Activated CD8-positive, alpha-beta memory T cell treated with anti-CD3 and anti-CD28 coated beads for 24 hours (primary cell): ENCODE measurements at places on chromosomes 3 and 15.

GRCh38 chr3:52216585-52217408 lies 8.6 kb downstream of the TLR9 start:
- peak; percentile 72 for DNase-seq

- peak; percentile 80 for DNase-seq
These were observed 1.2 kb downstream of the KLF13 start for GRCh38 chr15:31327669-31328427.

DNA sequence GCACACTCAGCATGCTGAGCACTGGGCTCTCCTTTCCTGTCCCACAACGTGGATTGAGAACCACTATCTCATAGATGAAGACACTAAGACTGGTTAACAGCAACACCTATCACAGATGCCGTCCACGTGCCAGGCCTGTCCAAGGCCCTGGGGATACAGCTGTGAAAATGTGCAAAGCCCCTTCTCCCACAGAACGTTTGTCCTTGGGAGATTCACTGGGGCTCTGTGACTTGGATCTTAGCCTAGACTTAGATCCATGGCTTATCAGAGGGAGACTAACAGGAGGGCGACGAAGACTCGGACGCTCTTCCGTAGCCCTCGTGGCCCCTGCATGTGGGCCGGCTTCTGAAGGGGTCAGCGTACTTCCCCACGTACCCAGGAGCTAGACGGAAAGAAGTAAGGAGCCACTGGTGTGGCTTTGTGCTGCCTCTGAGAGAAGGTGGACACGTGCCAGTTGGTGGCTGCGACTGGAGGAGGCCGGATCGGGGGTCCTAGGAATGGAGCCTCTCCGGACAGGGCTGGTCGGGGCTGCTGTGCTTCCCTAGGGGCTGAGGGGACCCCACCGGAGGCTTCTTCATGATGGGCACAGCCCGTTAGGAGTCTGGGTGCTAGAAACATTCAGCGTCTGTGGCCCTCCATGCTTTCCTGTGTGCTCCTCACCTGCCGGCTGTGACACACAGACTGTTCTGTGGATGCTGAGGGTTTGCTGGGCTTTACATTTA lies 964 bp downstream of the NRROS start:
- DNase-seq: peak; percentile 77

GRCh38 chr3:19202303-19202702 lies 54.0 kb downstream of the KCNH8 start:
- DNase-seq: no peak

DNA sequence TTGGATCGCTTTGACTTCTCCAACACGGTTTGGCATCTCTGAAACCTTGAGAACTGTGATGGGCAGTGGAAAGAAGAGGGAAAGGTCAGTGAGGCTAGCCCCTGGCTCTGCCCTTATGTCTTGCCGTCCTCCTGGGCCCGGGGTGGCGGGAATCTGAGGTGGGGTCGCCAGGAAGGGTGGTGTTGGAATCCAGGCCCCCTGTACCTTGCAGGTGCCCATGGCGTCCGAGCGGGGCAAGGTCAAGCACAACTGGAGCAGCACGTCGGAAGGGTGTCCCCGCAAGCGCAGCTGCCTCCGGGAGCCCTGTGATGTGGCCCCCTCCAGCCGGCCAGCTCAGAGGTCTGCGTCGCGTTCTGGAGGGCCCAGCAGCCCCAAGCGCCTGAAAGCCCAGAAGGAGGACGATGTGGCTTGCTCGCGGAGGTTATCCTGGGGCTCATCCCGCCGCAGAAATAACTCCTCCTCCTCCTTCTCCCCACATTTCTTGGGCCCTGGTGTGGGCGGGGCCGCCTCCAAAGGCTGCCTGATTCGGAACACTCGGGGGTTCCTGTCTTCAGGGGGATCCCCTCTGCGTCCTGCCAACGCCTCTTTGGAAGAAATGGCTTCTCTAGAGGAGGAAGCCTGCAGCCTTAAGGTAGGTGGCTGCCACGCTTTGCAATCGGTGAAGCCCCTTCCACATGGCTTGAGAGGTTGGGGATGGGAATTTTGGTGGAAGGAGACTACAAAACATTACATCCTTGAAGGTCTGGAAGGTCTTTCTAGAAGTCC lies 907 bp downstream of the TATDN2 start:
- peak; percentile 83 for DNase-seq

DNA sequence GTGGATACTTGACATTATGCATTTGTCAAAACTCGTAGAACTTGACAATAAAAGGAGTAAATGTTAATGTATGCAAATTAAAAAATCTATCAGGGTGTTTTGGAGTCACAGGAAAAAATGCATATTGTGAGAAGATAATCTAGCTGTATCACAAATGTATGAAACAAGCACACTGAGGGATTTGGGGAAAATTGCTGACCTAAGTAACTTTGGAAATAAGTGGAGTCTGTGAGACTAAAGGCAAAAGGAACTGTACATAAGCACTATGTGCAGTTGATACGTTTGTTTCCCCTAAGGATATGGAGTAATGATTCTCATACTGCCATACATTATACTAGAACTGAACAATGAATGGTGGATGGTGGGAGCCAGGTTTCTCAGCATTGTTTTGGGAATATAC lies 43.2 kb upstream of the WDR72 start:
- DNase-seq: no peak

DNA sequence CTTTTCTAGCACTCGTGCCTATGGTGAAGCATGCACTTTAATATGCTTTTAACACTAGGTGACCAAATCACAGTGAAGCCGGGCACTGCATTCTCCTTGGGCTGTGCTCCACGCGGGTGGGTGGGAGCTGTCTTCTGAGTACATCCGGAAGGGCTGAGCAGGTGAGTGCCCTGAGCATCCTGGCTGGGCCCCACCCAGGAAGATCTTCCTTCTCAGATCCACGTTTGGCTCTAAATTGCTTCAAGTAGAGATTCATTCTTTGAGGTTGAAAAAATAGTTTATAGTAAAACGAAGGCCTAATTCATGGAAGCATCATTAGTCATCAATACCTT lies 73.9 kb upstream of the BLM start:
- no peak for DNase-seq

DNA sequence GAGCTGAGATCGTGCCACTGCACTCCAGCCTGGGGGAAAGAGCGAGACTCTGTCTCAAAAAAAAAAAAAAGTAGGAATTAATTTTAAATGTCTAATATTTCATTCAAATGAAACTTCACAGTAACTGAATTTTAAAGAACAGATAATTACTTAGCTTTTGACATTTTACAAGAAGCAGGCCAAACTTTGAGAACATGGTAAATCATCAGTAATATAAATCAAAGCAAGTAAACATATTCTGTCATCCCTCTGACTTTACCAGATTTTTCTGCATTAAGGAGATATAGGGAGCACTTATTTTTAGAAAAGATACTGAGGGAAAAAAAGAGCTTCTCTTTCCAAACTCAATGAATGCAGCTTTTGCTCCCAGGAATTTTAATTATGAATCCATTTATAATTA lies 37.0 kb downstream of the NR1I2 start:
- no peak for DNase-seq

GRCh38 chr3:157099326-157100095 lies 60.4 kb downstream of the CCNL1 start:
- no peak for DNase-seq

DNA sequence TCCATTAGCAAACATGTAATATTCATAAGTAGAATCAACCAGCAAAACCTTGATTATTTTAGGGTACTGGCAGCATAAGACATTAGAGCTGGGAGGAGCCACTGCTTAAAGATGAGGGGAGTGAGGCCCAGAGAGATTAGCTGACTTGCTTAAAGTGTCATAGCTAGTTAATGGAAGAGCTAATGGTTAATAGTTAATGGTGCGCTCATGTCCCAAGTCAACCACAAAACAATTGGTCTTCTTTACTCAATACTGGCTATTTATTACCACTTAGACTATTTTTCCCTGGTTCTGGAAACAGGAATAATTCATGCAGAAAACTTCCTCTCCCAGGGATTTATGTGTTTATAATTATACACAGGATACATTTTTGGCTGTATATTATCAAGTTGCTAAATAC lies 33.1 kb downstream of the EIF4E3 start:
- no peak for DNase-seq

DNA sequence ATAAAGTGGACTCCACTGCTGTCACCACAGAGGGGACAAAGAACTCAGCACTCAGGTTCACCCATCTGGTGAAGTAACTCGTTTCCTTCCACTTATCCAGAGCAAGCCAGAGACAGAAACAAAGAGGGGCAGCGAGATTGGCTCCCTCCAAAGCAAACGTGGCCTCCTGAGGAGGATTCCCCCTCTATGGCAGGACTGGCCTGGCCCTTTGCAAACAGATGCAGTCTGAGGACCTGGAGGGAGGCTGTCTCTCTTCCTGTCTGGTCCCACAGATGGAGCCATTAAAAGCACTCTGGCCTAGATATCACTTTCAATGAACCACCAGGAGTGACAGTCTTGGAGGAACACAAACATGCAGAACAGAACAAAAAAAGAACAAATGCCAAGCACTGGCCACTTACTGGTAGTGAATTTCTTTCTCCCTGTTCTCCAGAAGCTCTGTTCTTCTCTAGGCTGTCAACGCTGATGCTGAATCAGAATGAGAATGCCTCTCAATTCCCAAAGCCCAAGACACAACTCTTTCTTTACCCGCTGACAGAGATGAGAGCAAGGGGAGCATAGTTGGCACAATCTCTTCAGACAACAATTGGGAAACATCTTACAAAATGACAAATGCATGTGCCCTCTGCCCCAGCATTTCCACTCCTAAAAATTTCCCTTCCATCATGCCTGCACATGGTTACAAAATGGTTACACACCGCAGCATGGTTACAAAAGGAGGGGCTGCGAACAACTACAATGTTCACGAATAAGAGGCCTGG lies 14.3 kb downstream of the KLHL25 start:
- DNase-seq: no peak

- no peak for DNase-seq
These were observed 157.6 kb downstream of the NSUN3 start for GRCh38 chr3:94220426-94220825.

- DNase-seq: no peak
These were observed 5.5 kb upstream of the ZNF662 start for GRCh38 chr3:42900226-42901072.
